ENCODE measurements at places on chromosomes 4 and X. TPM values are rescaled to one million over a fixed set of nuclear protein-coding genes. Genes with fewer than 3 reads are reported as not detected.
A peak's percentile ranks its signal among the peaks of the same experiment; 100 is the strongest.

Gene STK32B
- 4.6 TPM for total RNA-seq

Gene IKBKG
- 30.0 TPM for total RNA-seq

Gene TRAM1L1
- not detected for total RNA-seq

Gene HHIP
- total RNA-seq: 1.5 TPM

DNA sequence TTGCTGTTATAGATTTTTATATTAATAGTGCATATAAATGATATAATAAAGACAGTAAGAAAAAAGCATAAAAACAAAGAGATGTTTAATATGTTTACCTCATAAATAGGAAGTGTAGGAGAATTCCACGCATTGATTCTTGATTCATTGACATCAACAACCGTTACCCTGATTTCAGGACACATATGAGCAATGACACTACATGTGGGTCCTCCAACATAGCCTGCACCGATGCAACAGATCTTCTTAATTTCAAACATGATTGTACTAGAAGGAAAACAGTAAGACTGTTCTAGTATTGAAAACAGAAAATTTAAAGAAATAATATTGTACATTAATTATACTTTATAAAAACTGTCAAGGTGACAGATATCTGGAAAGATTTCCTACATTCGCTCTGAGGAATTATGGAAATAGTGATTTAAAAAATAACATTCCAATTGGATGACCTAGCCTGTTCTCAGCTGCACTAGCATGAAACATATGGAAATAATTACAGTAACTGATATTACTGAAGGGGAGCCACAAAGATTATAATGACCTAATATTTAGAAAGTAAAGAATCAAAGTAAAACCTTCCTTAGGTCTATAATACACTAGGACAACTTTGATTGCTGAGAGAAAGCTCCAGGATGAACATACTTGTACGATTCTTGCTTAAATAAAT lies 5.9 kb downstream of the UGDH start:
- no peaks in the 10 kb centered on the region for H3K36me3 ChIP-seq
- no peak overlapping the region for H3K4me3 ChIP-seq
- H3K27ac ChIP-seq: no peak overlapping the region

DNA sequence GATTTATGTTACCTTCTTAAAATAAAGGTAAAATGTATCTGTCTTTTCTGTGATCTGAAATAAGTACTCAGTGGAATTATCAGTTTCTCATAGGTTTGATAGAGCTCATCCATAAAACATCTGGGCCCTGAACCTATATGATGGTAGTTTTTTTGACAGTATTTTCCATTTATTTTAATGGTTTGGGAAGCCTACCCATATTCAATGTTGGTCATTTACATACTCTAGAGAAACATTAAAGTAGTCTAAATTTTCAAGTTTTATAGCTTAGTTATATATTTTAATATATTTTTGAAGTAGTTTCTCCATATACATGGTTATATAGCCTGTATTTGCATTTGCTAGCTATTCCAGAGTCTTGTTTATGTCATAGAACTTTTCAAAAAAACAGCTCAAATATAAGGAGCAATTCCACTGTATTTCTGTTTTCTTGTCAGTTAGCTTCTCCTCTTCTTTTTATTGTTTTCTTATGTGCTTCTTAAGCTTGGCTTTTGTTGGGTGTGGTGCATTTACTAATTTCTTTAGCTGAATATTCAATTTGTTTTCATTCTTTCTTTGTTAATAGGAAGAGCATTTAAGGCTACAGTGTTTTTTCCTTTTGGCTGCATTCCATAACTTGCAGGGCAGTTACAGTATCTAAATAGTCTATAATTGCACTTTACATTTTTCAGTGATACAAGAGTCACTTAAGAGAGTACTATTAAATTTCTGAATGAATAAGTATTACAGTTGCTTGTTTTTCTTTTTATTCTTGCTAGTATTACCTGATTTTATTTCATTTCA lies 181.4 kb downstream of the DKK2 start:
- no peak overlapping the region for H3K4me3 ChIP-seq
- H3K36me3 ChIP-seq: no peaks in the 10 kb centered on the region
- no peaks in the 10 kb centered on the region for H3K4me1 ChIP-seq

- H3K27me3 ChIP-seq: no peaks in the 10 kb centered on the region
- DNase-seq: peak; percentile 10
- H3K4me1 ChIP-seq: no peaks in the 10 kb centered on the region
- no peak overlapping the region for H3K4me3 ChIP-seq
- no peak overlapping the region for H3K27ac ChIP-seq
These were observed 13.2 kb downstream of the PSAPL1 start for GRCh38 chr4:7421356-7422150.

GRCh38 chr4:124610211-124610610 lies 102.3 kb downstream of the ANKRD50 start:
- no peak overlapping the region for H3K27ac ChIP-seq
- H3K27me3 ChIP-seq: no peaks in the 10 kb centered on the region
- H3K4me3 ChIP-seq: no peak overlapping the region
- DNase-seq: no peak
- no peaks in the 10 kb centered on the region for H3K36me3 ChIP-seq

GRCh38 chr4:52051213-52051614 lies at the start of gene SPATA18:
TSS of gene SPATA18 (plus strand) at chr4:52051304. CDS start at chr4:52051705, 401 bp downstream.
- DNase-seq: no peak
- H3K27ac ChIP-seq: peak within 1 kb of the TSS; percentile 46
- no peaks in the 10 kb centered on the region for H3K27me3 ChIP-seq
- H3K36me3 ChIP-seq: no peaks in the 10 kb centered on the region
- no peaks in the 10 kb centered on the region for H3K4me1 ChIP-seq

- H3K36me3 ChIP-seq: no peaks in the 10 kb centered on the region
- H3K27ac ChIP-seq: no peak overlapping the region
- no peak overlapping the region for H3K4me3 ChIP-seq
- no peaks in the 10 kb centered on the region for H3K27me3 ChIP-seq
- DNase-seq: no peak
These were observed 37.6 kb downstream of the EFHC2 start for GRCh38 chrX:44305921-44306320.

DNA sequence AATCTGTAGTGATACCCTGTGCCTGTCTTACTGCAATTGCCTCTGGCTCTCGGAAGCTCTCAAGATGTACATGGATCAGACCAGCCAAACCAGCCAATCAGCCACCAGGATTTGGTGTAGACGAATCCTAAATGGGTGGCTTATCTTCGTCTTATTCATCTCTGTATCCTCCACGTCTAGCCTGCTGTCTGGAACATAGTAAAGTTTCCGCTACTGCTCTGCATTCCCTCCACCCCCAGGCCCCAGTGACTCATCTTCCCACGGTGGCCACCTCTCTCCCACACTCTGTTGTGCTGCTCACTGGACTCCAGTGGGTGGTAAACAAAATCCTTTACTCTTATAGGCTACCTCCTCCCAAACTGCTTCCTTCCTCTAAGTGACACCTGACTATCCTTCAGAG lies 37.8 kb downstream of the SEPTIN6 start:
- DNase-seq: peak; percentile 59
- no peaks in the 10 kb centered on the region for H3K27me3 ChIP-seq
- no peak overlapping the region for H3K4me3 ChIP-seq
- H3K4me1 ChIP-seq: no peaks in the 10 kb centered on the region
- no peaks in the 10 kb centered on the region for H3K36me3 ChIP-seq

DNA sequence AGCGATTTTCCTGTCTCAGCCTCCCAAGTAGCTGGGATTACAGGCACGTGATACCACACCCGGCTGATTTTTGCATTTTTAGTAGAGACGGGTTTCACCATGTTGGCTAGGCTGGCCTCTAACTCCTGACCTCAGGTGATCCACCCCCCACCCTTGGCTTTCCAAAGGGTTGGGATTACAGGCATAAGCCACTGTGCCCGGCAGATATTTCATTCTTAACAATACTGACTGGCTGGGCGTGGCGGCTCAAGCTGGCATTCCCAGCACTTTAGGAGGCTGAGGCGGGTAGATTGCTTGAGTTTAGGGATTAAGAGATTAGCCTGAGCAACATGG lies 1.3 kb downstream of the PQBP1 start:
- H3K36me3 ChIP-seq: no peaks in the 10 kb centered on the region
- H3K27me3 ChIP-seq: no peaks in the 10 kb centered on the region
- H3K4me1 ChIP-seq: no peaks in the 10 kb centered on the region
- H3K27ac ChIP-seq: no peak overlapping the region
- no peak overlapping the region for H3K4me3 ChIP-seq

DNA sequence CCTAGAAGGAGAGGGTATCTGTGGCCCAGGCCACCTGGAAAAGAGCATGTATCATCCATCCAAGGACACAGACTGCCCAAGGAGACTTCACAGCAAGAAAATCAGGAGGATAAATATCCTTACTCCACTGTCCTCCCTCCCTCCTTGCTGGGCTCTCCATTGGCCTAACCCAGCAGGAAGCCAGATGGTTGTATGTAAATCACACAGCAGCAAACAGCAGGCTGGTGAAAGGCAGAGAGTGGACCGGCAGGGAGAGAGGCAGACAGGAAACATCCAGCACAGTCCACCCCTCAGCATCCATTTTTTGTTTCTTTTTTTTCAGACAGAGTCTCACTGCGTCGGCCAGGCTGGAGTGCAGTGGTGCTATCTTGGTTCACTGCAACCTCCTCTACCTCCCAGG lies 17.5 kb downstream of the TXK start:
- no peaks in the 10 kb centered on the region for H3K36me3 ChIP-seq
- no peak for DNase-seq
- no peak overlapping the region for H3K4me3 ChIP-seq
- no peaks in the 10 kb centered on the region for H3K4me1 ChIP-seq
- no peak overlapping the region for H3K27ac ChIP-seq

DNA sequence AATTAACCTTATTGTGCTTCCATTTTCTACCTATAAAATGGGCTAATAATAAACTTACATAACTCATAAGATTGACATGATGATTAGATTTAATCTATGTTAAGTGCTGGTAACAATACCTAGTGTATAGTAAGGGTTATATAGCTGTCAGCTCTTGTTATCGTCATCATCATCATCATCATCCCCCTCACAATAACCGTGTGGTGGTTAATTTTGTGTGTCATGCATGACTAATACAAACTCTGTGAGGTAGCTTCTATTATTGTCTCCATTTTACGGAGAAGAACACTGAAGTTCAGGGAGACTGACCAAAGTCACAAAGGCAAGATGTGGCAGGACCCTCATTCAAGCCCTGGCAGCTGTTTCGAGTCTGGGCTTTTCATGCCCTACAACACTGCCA lies 211.3 kb downstream of the PALLD start:
- no peaks in the 10 kb centered on the region for H3K4me1 ChIP-seq
- H3K4me3 ChIP-seq: no peak overlapping the region
- no peaks in the 10 kb centered on the region for H3K36me3 ChIP-seq
- H3K27me3 ChIP-seq: no peaks in the 10 kb centered on the region
- H3K27ac ChIP-seq: no peak overlapping the region
- DNase-seq: no peak

DNA sequence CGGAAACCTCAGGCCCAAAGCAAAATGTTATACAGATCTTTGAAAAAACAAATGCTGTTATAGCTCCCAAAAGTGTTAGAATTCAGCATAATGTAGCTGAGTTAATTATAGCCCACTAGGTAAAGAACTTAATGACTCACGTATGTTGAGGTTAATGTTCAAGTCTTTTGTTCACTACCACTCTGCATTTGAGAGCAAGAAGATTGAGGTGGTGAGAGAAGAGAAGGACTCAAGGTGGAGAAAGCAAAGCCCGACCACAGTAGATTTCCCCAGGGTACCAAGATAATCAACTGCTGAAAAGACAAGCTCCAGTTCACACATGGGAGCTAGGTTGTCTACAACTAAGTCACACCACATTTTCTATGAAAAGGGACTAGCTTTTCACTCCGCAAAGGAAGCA lies 480.2 kb downstream of the DTHD1 start:
- DNase-seq: no peak
- H3K4me1 ChIP-seq: no peaks in the 10 kb centered on the region
- no peak overlapping the region for H3K4me3 ChIP-seq
- no peaks in the 10 kb centered on the region for H3K27me3 ChIP-seq
- no peaks in the 10 kb centered on the region for H3K36me3 ChIP-seq

DNA sequence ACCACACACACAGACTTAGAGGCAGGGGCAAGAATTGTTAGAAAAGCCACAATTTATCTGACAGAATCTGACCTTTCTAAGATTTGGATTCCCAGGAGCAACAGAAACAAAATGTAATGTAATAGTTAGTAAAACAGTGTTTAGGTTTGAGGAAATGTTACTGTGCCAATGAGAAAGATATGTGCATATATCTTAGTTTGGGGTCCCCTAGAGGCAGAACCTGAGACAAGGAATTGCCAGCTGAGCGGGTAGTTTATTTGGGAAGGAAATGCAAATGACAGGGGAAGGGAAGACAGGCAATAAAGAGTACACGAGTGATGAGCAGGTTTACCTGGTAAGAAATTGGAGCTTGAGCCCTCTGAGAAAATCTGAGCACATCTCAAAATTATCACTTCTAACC lies 31.3 kb upstream of the DDX53 start:
- no peaks in the 10 kb centered on the region for H3K36me3 ChIP-seq
- no peak overlapping the region for H3K27ac ChIP-seq
- no peaks in the 10 kb centered on the region for H3K27me3 ChIP-seq

DNA sequence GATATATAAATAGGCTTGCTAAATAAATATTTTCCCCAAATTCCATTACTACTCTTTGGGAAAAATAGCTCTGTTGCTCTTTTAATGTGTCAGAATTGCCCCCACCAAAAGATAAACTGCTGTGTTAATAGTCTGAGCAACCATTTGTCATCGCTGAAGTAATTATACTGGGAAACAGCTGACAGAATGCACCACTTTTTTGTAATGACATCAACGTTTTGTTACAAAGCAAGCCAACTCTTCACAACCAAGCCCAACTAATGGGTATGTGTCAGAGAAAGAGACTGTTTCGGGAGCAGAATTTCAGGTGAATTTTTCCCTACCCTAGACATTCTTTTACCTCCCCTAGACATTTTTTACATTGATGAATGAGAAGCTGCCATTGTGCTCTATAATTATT lies 405.0 kb upstream of the MAGEB18 start:
- H3K27ac ChIP-seq: no peak overlapping the region
- no peak overlapping the region for H3K4me3 ChIP-seq
- no peak for DNase-seq
- H3K36me3 ChIP-seq: no peaks in the 10 kb centered on the region

GRCh38 chr4:6992728-6993677 lies 50.2 kb upstream of the TADA2B start:
- no peak overlapping the region for H3K4me3 ChIP-seq
- H3K4me1 ChIP-seq: peaks cover 9% of the 10 kb centered on the region
- no peaks in the 10 kb centered on the region for H3K27me3 ChIP-seq
- H3K27ac ChIP-seq: no peak overlapping the region
- no peaks in the 10 kb centered on the region for H3K36me3 ChIP-seq

DNA sequence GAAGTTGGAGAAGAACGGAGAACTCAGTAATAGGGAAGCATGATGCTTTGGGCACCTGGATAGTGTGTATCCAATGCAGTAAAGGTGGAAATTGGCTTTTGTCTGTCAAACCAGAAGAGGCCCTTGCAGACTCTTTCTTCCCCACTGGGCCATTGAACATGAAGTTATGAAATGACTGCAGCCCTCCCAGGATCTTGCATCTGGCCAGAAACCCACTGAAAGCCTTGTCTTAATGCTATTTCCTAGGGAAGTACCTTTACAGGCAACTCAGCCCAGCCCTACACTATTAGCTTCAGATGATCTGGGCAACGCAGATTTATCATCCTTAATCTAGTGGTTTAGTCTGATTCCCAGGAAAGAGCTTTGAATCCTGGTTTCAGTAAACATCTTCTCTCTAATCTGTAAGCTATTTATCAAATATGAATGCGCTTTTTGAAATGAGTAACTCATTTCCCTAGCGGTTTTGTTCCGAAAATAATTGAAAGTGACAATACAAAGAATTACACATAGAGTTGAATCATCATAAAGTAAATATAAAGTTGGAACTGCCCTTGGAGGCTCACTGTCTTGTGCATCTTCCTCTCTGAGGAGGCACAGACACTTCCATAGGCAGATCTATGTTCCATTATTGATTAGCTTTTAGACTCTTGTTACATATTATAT lies 464.1 kb downstream of the IDS start:
- no peaks in the 10 kb centered on the region for H3K4me1 ChIP-seq
- H3K4me3 ChIP-seq: no peak overlapping the region
- no peak for DNase-seq
- no peak overlapping the region for H3K27ac ChIP-seq
- no peaks in the 10 kb centered on the region for H3K27me3 ChIP-seq

Measured in uterus (tissue), 4 donors.